ENCODE measurements at places on chromosomes 6 and 20.

DNA sequence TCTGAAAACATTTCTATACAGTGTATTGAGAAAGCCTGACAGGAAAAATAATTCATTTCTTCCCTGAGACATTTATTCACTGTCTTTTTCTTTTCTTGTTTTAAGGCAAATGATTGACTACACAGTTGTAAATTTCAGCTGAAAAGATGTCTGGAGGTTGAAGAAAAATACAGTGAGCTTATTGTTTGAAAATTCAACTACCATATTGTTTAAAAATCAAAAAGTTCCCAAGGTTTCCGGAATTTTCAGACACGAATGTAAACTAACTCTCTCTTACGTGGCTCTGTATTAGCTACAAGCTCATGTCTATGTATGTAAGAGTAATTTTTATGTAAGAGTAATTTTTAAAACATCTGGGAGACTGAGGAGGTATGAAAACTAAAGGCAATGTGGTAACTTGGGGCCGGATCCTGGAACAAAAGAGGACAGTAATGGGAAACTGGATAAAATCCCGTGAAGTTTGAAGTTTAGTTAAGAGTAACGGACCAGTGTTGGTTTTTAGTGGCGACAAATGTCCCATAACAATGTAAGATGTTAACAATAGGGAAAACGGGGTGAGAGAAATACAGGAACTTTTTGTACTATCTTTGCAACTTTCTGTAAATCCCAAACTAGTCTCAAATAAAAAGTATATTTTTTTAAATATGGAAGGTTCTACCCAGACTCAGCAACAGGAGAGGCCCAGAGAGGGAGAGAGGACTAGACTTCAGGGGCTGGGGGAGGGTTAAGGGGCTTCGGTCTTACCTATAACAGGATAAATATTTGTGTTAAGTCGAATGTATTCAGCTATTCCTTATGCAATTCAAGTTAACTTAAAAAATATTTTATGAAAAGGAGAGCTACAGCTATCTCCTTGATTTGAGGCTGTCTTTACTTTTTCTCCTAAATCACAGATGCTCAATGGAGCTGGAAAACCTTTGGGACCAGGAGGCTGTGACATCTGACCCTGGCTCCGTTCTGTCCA, 1.3 kb downstream of the PTGIS start:
- DNase-seq: no peak

DNA sequence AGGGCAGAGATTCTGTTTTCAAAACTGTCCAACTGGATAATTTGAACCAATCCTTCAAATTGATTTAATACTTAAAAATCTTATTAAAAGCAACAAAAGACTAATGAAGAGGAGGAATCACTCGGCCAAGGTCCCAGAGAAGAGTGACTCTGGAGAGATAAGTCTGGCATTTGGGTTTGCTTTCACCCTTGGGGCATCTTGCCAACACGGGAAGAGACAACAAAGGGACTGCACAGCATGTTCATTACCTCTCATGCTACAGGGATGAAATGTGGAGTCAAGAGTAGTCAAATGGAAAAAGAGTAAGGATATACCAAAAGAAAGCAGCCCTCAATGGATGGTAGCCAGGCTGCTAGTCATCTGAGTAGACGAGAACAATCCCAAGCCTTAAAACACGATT, 68.2 kb downstream of the KHDRBS2 start:
- DNase-seq: no peak

DNA sequence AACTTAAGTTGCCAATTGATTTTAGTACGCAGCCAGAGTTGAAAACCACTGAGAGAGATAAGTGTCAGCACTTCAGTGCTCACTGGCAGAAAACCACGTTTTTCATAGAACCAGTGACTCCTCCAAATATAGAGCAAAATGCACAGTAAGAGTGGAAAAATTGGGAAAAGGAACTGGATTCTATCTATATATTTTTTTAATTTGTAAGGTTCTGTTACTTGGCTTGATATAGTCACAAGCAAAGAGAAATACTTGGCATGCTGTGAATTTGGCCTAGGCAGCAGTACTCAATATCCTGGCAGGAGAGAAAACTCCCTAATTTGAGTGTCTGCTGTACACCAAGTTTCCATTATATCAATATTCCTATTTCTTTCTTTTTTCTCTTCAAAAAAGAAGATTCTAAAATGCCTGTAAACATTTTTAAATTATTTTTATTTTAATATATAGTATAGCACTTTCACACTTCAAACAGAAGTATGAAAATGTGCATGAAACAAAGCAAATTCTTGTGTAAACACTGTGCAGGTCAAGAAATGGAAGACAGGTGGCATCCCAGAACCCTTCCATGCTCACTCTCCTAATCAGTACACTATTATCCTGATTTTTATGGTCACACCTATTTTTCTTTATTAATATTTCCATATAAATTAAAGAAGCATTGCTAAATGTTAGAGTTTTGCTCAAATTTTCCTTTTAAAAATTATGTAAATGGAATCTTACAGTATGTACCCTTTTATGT, 561.8 kb upstream of the RNF217 start:
- peak; percentile 60 for DNase-seq

DNA sequence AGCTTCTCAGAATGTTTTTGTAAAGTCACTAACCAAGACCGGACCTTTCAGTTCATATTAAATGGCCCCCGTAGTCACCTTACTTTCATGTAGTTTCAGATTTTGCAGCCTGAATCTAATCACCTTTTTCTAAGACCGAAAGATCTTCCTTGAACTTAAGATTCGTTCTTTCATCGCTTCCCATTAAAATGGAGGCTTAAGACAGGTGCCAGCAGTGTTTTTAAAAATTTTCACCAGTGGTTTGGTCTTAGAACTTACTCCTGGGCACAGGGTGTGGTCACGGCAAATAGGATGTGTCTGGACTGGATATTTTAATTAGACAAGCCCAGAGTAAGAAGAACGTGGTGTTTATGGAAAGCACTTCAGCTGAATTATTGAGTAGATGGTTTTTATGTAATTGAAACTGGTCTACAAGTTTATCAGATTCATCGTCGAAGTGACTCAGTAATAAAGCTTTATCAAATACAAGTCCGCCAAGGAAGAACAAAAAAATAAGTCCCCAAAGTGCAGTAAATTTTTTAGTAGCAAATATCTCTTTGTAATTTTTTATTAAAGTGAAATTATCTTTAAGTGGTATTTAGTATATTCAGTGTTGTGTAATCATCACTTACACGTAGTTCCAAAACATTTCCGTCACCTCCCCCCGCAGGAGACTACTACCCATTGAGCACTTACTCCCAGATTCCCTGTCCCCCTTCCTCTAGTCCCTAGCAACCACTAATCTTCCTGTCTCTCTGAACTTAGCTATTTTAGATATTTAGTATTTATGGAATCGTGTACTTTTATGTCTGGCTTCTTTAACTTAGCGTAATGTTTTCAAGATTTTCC, 868 bp downstream of the SRSF3 start:
- no peak for DNase-seq

DNA sequence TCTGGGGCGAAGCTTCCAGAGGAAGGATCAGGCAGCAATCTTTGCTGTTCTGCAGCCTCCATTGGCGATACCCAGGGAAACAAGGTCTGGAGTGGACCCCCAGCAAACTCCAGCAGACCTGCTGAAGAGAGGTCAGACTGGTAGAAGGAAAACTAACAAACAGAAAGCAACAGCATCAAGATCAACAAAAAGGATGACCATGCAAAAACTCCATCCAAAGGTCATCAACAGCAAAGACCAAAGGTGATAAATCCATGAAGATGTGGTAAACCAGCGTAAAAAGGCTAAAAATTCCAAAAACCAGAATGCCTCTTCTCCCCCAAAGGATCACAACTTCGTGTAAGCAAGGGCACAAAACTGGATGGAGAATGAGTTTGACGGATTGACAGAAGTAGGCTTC, 252.8 kb downstream of the PHF3 start:
- DNase-seq: no peak

DNA sequence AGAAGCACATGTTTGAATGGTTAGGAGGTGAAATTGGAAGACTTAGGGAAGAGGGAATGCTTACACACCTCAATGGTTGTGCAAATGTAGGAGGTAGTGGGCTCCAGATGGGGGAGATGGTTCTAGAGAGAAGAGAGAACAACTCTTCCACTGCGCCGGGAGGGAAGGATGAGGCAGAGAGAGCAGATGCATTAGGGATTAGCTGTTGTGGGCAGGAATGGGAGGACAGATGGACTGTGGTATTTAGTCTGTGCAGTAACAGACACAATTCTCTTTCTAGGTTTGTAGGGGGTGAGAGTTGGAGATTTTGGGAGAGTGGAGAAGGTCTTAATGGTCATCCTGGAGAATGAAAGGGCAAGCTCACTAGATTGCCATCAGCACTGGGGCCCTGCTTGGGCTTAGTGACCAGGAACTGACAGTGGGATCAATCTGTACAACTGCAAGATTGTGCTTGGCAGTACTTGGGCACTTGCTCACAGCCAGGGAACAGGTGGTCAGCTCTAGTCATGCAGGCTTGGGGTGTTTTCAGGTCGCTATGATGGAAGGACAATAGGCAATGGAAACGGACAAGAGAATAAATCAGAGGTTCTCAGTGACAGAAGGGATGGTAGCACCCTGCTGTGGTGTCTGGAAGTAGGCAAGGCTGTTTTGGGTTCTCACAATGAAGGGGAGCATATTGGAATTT, 182.0 kb upstream of the MYLIP start:
- DNase-seq: no peak

GRCh38 chr20:7352165-7352564, 584.7 kb downstream of the BMP2 start:
- DNase-seq: no peak

- DNase-seq: no peak
These were observed 238.5 kb downstream of the GMPR start for GRCh38 chr6:16476861-16477260.

GRCh38 chr20:15487030-15487429, 1086.2 kb downstream of the KIF16B start:
- no peak for DNase-seq

DNA sequence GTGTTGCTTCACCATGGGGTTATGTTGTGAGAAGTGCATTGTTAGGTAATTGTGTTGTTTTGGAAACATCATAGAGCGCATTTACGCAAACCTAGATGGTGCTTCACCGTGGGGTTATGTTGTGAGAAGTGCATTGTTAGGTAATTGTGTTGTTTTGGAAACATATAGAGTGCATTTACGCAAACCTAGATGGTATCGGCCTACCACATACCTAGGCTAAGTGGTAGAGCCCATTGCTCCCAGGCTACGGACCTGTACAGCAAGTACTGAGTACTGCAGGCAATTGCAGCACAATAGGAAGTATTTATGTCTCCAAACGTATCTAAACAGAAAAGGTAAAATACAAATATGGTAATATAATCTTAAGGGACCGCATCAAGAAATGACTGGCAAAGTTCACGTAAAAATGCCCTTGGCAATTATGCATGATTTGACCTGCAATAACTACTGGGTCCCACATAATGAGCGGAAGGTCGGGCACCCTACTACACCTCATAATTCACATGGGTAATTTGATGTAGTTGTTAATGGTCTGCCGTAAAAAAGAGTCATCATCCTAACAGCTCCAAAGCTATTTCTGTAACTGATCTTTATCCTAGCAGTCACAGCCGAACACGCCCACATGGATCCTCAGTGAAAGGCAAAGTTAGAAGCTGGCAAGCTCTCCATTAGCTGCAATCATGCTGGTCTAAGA, 76.0 kb downstream of the RSPH3 start:
- DNase-seq: no peak

GRCh38 chr6:13709689-13710551, 1.7 kb downstream of the RANBP9 start:
- peak; percentile 11 for DNase-seq

DNA sequence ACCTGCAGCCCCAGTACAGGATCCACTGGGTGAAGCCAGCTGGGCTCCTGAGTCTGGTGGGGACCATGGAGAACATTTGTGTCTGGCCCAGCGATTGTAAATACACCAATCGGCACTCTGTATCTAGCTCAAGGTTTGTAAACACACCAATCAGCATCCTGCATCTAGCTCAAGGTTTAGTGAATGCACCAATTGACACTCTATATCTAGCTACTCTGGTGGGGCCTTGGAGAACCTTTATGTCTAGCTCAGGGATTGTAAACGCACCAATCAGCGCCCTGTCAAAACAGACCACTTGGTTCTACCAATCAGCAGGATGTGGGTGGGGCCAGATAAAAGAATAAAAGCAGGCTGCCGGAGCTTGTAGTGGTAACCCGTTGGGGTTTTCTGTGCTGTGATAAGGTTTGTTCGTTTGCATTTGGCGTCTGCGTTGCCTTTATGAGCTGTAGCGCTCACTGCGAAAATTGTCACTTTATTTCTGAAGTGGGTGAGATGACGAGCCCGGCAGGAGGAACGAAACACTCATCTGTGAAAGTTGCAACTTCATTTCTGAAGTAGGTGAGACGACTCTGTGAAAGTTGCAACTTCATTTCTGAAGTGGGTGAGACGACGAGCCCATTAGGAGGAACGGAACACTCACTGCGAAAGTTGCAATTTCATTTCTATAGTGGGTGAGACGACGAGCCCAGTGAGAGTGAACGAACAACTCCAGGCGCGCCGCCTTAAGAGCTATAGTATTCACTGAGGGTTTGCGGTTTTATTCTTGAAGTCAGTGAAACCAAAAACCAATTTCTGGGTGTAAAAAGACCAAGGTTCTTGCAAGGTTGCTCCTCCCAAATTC, 31.1 kb downstream of the SERPINB6 start:
- no peak for DNase-seq

- no peak for DNase-seq
These were observed 143.8 kb upstream of the CDYL start for GRCh38 chr6:4632421-4632820.

- no peak for DNase-seq
These were observed 181.8 kb downstream of the SASH1 start for GRCh38 chr6:148524471-148524882.

- peak; percentile 59 for DNase-seq
These were observed 9.2 kb downstream of the PACRG start for GRCh38 chr6:162736961-162737360.

DNA sequence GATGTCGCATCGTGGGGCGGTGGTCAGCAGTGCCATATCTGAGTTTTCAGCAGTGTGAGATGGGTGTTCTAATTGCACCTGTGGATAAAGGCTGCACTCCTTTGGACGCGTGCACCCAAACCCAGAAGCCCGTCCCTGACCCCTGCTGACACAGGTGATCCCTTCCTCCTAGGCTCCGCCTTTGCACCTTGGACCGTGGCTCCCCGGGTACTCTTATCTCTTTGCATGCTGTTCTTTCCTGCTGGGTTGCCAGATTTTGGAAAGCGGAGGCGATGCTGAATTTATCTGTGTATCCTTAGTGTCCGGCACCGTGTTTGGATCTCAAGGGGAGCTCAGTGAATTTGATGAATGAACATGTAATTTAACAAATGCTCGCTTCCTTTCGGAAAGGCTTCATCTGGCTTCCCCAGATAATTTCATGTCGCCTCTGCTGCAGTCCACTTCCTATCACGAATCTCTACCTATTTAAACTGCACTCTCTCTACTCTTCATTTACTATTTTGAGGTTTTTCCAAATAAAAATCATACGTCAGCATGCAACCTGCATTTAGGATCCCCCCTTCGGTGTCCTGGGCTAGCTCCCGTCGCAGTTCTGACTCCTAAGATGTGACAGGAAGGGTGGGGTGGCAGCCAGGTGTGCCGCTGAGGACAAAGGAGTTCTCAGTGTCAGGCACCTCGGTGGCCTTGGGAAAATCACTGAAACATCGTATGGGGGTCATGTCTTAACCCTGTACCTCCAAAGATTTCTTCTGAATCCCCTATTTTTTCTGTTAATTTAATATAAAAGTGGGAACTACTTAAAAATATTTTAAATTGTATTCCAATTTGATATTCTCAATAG, 753 bp upstream of the PERP start:
- peak; percentile 84 for DNase-seq
